ENCODE measurements at places on chromosomes 5 and 9.

DNA sequence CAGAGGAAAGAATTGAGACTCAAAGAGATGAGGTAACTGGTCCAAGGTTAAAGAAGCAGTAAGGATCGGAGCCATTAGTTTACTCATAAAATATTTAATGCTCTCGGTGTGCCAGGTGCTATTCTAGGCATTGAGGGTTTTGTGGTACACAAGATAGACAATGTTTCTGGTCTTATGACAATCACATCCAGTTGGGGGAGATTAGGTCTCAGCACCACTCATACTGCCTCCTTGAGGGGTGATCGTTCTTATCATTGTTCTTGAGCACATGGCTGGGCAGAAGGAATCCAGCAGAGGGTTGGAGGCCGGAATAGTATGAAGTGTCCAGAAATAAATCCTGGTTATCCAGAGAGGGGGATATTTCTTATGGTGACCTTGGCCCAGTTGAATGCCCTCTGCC lies 40.7 kb upstream of the LCP2 start:
- DNase-seq = no peak

- no peak for DNase-seq
Measured at GRCh38 chr9:82320566-82320965, 332.0 kb downstream of the SPATA31D1 start.

DNA sequence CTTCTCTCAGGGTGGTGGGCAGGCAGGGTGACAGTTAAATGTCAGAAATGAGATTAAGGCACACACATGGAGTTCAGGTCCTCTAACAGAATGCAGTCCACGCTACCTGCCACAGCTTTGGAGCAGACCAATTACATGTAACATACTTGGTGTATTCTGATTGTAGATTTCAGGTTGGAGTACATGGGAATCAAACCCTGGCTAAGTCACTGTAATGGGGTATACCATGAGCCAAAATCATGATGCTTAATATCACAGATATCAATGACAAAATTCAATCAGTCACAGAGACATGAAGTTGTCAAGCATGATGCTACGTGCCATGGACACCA lies 48.9 kb downstream of the MEF2C start:
- no peak for DNase-seq

GRCh38 chr5:127619908-127620479 lies 28.9 kb upstream of the CTXN3 start:
- DNase-seq = no peak

DNA sequence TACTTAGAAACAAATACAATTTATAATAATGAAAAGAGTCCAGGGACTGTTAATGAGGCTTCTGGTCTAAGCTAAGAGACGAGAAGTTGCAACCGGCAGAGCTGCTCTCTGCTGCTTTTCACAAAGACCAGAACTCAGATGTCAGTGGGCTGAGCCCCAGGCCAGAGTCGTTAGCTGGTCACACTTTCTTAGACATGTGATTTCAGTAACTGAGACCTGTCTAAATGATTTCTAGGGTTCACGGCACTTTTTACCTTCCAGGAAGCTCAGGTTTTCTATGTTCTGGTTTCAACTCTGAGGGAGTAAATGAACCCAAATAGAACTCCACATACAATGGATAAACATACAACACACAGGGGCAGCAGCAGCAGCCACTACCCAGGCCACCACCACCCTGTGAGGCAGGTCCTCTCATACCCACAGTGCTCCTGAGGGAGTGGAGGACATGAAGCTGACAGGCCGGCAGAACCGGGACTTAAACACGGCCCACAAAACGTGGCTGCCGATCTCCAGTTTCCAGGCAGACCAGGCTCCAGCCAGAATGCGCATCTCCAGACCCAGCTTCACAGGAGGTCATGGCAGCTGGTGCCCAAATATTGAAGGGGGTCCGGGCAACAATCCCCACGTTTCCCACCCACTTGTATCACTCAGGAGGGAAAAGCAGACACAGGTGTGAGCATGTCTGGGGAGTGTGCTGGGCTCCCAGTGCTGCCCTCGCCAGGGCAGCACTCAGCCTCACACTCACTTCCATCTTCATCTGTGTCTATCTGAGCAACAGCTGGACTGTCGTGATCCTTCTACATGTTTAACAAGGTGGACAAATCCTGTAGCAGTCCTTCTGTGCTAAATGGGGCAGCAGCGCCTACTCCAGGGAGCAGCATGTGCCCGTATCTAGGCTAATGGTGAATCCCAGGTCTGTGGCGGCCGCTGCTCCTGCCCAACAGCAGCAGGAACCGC lies 38.8 kb downstream of the IARS1 start:
- DNase-seq = no peak

GRCh38 chr9:86175743-86176456 lies 76.5 kb upstream of the GOLM1 start:
- DNase-seq = no peak

GRCh38 chr5:139137697-139138096 lies 60.5 kb downstream of the SIL1 start:
- peak; percentile 12 for DNase-seq

DNA sequence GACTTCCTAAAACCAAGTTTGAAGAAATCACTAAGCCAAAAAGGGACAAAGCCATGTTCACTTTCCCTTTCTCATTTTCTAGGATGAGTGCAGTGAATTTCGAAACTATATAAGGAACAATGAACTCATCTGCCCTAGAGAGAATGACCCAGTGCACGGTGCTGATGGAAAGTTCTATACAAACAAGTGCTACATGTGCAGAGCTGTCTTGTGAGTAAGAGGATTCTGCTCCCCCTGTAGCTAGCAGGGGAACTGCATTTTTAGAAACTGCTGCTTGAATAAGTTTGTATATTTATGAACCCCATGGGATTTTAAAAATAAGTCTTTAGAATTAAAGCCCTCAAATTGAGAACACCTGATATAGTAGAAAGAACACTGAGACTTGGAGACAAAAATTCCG lies 42.7 kb upstream of the SPINK14 start:
- no peak for DNase-seq

DNA sequence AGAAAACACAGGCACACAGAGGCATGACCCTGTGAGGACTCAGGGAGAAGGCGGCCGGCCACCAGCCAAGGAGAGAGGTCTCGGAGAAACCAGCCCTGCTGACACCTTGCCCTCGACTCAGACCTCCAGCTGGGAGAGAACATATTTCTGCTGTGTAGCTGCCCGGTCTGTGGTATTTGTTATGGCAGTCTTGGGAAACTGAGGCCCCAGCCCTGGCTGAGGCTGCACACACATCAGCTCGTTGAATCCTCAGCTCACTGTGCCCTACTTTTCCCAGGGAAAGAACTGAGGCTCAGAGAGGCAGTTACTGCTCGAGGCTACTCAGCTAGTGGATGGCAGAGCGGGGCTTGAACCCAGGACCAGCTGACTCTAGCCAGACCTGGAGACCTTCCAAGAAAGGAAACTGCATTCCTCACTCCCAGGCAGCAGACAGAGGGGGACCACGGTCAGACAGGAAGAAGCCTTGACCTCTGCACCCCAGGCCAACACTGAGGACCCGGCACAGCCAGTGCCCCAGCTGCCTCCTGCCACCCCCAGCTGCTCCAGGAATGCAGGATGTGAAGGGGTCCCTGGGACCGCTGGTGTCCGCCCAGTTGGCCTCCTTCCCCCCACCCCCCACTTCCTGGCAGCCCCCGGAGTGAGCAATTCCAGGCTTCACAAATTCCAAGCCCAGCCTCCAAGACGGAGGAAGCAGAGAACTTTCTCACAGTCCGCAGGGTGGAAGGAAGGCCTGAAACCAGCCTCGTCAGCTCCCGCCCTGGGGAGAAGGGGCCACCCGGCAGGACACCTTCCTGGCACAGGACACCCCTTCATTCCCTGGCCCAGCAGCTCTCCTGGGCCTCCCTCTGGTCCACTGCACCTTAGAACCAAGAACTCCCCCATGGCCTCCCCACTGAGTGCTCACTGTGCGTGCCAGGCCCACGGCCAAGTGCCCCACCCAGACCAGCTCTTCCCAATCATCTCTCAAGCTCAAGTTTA lies 69.9 kb downstream of the LRSAM1 start:
- DNase-seq = peak; percentile 65

- DNase-seq = no peak
Measured at GRCh38 chr9:132494857-132495256, 84.8 kb downstream of the CFAP77 start.

- DNase-seq = no peak
Measured at GRCh38 chr9:126153382-126153781, 173.2 kb upstream of the MVB12B start.

DNA sequence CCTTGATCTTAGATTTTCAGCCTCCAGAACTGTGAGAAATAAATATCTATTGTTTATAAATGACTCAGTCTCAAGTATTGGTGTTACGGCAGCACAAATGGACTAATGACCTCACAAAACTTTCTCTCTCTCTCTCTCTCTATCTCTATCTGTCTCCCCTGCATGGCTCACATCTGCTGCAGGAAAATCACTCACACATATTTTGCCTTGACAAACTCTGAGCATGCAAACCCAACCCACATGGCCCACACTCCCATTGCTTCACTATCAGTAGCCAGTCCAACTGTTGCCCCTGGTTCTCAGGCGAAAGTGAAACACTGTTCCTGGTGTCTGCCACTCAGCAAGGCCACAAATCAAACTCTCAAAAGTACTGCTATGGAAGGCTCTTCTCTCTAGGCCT lies 66.4 kb upstream of the PIK3R1 start:
- no peak for DNase-seq

DNA sequence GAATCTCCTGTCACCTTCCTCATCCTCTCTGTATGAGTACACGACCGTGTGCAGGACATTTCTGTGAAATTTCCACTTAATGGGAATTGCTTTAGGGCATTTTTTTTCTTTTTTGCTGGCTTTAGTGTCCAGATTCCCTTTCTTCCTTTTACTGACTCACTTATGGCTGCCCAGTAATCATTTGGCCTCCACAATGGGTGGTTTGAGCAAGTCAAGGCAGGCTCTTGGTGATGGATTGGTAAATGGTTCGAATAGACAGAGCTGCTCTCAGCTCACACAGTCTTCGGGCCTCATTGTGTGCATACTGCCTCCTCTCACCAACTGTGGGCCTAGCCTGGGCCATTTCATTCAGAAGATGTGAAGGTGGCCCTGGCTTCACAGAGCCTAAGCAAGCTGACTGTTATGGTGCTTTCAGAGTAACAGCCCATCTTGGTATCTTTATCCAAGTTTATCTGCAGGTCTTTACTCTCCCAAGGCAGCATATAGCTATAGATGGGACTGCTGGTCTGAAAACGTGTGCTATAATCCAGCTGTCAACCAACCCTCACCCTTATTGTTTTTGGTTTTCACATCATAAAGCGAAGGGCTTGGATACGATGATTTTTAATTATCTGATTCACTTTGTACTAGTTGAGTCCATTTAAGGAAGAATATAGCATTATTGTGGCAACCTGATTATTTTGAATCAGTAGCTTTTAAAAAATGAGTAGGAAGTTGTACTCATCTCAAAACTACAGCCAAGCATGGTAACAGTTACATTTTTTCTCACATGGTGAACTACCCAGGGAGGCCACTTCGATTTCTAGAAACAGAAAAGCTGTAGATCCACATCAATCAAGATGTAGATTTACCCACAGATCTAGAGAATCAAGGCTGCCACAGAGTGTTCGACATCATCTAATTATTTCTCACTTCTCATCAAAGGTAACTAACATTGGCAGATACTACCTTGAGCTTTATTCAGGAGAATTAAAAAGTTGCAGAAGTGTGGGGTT lies 50.4 kb upstream of the CKMT2 start:
- DNase-seq = no peak

DNA sequence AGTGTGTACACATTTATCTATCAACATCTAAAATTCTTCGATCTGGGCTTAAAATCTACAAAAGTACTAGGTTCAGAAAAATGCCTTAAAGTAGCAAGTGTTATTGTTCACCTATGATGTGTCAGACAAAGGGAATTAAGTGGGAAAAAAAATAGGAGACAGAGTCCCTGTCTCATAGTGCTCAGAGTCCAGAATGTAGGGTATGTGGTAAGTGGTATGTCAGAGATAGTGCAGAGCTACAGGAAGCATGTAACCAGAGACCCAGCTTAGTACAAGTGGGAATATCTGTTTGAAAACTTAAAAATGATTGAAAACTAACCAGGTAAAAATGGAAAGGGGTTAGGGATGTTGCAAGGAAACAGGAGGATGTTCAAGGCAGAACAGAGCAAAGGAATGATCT lies 482.8 kb downstream of the ELAVL2 start:
- DNase-seq = no peak

DNA sequence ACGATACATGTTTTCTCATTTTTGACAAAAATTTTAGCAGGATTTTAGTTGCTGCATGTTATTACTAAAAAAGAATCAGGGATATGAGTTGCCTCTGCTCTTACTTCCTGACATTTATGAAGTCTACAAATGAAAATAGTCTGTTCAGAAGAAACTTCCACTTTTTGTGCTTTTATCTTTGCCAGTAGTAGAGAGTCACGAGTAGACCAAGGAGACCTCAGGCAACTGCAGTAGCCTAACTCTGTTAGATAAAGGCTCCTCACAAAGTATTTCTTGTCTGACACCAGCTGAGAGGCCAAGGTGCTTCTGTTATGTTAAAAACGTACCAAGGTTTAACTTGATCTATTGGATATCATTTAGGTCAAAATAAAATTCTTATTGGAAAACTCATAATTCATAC lies 333.9 kb downstream of the NR2F1-AS1 start:
- DNase-seq = no peak

GRCh38 chr9:113599646-113600022 lies 136.1 kb downstream of the RGS3 start:
- no peak for DNase-seq

GRCh38 chr5:138903130-138903775 lies 28.1 kb upstream of the LRRTM2 start:
- DNase-seq = no peak

DNA sequence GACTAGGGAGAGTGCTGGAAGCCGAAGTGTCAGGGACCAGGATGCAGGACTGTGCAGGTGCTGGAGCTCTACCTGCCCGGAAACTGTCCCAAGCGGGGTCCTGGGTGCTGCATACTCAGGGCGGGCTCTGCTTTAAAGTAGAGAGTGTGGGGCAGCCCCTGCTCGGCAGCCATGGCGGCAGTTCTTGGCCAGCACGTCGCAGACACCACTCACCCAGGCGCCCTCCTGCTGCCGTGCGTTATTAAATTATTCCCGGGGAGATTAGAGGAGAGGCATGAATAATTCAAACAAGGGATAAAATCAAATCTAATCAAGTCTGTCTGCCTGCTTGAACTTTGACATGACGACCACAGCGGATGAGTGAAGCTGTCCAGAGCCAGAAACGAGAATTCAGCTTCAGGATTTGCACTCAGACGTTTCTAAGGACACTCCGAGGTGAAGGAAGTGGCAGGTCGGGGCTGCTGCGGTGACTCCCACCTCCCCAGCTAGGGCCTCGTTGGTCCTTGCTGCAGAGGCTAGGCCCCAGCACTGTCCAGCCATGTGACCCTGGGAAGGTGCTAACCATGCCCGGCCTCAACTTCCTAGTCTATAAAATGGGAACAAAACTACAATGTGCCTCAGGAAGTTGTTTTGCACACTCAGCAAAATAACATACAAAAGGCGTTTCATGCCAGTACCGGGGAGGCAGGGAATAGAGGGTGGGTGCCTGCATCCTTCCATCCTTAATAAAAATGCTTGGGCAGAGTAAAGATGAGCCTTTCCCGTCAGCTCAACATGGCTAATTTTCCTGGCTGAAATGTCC lies 91.3 kb upstream of the ADAMTS2 start:
- DNase-seq = no peak

GRCh38 chr9:129028192-129028966 lies at the start of gene SH3GLB2:
TSS of gene SH3GLB2 (minus strand) at chr9:129028331. CDS start at chr9:129028154, 177 bp downstream.
- DNase-seq = peak; percentile 99
